Myocyte (in vitro differentiated cells): ENCODE measurements at places on chromosomes 2 and 18. TPM values are rescaled to one million over a fixed set of nuclear protein-coding genes. Genes with fewer than 3 reads are reported as not detected.

DSC2 gene
- not detected in 2 replicates for total RNA-seq

IL1RL2 gene
- total RNA-seq = 0.11 TPM in 1 of 2 replicates, not detected in the other

LYG2 gene
- total RNA-seq = not detected in 2 replicates

MYL1 gene
- total RNA-seq = 391 and 635 TPM in 2 replicates

CCL20 gene
- total RNA-seq = not detected in 2 replicates

ZNF385B gene
- 1.2 and 2.9 TPM in 2 replicates for total RNA-seq

M1AP gene
- total RNA-seq = 0.16 TPM in 1 of 2 replicates, not detected in the other

LCT gene
- total RNA-seq = 0.16 TPM in 1 of 2 replicates, not detected in the other

AQP12B gene
- total RNA-seq = not detected in 2 replicates

G6PC2 gene
- not detected in 2 replicates for total RNA-seq

DNA sequence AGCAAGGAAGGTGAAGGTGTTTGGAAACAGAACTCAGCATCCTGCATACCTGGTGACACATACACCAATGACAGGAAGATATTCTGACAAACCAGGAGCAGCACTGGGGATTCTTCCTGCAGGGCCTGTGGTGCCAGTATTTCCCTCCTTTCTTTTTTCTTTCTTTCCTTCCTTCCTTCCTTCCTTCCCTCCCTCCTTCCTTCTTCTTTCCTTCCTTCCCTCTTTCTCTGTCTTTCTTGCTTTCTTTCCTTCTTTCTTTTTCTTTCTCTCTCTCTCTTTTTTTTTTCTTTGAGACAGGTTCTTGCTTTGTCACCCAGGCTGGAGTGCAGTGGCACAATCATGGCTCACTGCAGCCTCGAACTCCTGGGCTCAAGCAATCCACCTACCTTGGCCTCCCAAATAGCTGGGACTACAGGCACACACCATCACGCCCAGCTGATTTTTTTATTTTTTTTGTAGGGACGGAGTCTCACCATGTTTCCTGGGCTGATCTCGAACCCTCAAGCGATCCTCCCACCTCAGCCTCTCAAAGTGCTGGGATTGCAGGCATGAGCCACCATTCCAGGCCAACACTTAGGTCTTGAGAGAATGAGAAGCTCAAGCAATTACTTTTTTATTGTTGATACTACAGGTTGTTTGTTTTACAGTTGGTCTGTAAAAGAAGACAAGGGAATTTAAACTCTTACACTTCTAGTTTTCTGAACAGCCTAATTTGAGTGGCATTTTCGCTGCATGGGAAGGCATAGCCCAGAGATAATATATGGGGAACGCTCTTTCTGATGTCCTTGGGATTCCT lies 54.7 kb upstream of the GATA6 start:
- DNase-seq = no peak

DNA sequence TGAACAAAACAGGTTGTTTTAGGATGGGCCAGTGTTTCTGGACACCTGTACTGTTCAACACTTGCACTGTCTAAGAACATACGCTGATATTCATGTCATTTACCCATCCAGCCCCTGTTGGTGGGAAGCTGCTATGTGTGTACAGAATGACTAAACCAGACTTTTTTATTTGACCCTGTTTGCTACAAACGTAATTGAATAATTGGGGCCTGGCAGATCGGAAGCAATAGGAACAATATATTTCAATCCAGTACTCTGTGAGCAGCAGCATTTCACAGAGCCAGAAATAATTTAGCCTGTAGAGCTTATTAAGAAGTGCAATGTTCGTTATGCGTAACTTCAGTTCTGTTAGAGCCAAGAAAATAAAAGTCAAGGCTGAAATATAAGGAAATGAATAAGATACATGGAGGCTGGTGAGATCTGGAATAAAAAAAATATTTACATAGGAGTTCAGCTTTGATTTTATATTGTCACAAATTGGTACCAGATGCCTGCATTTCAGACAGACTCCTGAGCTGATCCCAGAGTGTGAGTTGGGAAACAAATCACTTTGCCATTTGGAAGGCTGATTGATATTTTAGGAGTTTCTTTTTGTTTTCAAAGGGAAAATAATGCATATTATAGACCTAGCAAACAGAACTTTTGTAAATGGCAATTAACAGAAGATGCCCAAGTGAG lies 19.7 kb downstream of the CABLES1 start:
- DNase-seq = no peak

- no peak for DNase-seq
Observed at GRCh38 chr2:199929262-199929661, 18.2 kb downstream of the C2orf69 start.

- peak; percentile 48 for DNase-seq
Observed at GRCh38 chr2:210169516-210170195, 1.6 kb downstream of the KANSL1L start.

GRCh38 chr2:201176081-201176481 lies 6.9 kb upstream of the CASP10 start:
- no peak for DNase-seq

GRCh38 chr2:105788670-105789290 lies 44.1 kb downstream of the NCK2 start:
- no peak for DNase-seq

GRCh38 chr2:145199827-145200706 lies 680.1 kb upstream of the ZEB2 start:
- DNase-seq = no peak

DNA sequence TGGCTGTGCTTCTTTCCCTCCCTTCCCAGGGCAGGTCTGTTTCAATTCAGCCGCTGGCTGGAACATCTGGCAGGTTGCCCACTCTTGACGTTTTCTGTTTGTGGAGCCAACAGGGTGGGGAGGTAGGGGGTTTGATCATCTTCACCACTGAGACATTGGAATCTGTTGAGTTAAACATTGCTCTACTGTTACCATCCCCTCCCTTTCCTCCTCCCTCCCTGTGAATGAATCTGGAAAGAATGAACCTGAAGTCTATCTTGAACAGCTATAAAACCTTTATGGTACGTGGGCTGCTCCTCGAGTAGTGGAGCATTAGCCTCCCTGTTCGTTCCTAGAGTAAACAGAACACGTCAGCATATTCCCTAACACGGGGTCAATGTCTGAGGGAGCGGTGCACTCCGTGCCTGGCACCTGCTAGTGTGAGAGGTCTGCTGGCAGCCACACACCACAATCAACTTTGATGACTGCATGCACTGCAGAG lies 249.9 kb upstream of the RBBP8 start:
- no peak for DNase-seq

GRCh38 chr18:48529796-48530195 lies 9.0 kb upstream of the CTIF start:
- DNase-seq = peak; percentile 95

- no peak for DNase-seq
Observed at GRCh38 chr2:152464851-152465470, 130.0 kb downstream of the FMNL2 start.

- DNase-seq = peak; percentile 32
Observed at GRCh38 chr2:88903749-88904353, 212.4 kb downstream of the RPIA start.

- DNase-seq = no peak
Observed at GRCh38 chr2:67268797-67269196, 128.3 kb upstream of the ETAA1 start.

GRCh38 chr2:175004980-175005732 lies at the start of gene CHN1:
CHN1 (minus strand) TSS chr2:175005381; CDS start chr2:175004912, 469 bp downstream.
- peak; percentile 86 for DNase-seq

GRCh38 chr2:20410556-20411277 lies 36.2 kb upstream of the RHOB start:
- peak; percentile 75 for DNase-seq

DNA sequence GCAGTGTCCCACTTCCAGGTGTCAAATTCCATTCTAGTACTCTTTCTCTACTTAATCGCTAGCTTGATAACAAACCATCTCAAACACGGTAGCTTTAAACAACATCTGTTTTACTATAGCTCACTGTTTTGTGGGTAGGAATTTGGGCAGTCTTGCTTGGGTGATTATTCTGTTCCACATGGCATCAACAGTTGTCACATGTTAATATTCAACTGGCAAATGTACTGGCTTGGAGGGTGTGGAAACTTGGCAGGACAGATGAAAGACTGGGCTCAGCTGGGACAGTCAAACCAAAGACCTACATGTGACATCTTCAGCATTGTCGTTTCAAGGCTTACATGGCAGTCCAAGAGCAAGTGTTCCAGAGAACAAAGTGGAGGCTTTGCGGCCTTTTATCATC lies 241.8 kb downstream of the PTH2R start:
- DNase-seq = no peak

DNA sequence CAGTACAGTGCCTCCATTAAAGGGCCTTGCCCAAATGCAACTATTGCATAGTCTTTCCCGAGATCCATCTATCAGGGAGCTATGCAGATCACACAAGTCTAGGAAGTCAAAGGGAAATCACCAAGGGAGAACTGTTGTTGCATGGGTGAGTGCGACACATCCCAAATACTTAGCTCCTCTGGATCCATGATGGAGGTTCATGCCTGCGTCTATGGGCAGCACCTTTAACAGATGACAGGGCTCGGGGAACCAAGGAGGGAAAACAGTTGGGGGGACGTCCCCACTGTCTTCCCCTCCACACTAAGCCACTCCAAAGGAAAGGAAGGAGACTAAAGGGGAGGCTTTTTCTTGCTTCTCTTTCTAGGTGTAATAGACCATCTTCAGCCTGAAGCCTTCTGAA lies 552.8 kb upstream of the PKDCC start:
- DNase-seq = peak; percentile 1

DNA sequence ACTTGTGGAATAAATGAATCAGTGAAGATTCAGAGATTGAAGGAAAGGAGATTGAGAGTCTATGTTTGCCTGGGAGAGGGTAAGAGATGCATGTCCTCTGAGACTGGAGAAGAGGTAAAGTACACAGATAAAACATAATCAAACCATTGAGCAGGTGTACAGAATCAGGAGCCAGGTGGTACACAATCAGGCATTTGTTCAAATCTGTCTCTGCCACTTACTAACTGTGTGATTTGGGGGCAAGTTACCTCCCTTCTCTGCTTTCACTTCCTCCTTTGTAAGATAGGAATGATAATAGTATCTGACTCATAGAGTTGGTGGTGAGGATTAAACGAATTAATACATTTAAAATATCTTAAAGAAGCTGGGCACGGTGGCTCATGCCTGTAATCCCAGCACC lies 94.0 kb downstream of the CDK15 start:
- no peak for DNase-seq

GRCh38 chr18:46278481-46279465 lies 174.6 kb downstream of the HAUS1 start:
- DNase-seq = peak; percentile 84

DNA sequence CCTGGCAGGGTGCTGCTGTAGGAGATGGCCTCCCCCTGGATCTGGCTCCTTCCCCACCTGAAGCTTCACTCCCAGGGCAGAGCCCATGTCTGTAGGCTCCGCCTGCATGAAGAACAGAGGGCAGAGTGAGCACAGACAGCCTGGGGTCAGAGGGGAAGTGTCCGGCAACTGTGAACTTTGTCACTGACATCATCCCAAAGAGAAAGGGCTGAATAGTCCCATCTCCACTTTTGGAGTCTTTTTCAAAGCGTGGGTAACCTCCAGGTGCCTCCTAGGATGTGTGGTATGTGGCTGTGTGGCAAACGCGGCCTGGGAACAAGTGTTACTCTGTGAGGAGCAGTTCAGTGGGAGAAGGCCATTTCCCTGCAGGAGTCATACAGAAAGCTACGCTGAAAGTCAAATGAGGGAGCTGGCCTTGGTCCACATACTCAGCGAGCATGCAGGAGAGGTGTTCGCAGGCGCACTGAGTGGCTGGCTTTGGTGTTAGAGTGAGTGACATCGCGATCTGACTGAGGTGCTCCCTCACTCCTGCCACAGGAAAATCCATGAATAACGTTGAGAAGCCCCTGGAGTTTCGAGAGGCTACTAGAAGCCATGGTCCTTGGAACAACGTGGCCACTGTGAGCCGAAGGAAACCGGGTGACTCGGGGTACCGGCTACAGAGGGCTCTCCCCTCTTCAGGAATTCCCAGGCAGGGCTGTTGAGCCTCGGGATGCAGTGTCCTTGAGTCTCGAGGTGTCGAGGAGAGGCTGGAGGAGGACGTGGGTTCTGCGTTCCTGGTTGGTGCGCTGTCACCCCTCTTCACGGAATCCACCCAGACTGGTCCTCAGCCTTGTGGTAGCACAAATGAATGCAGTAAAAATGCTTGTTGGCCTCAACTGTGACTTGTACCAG lies 54.7 kb downstream of the CABLES1 start:
- DNase-seq = no peak

GRCh38 chr2:210429403-210430137 lies 47.0 kb downstream of the LANCL1 start:
- no peak for DNase-seq

GRCh38 chr2:109256111-109256510 lies 127.1 kb downstream of the SH3RF3 start:
- DNase-seq = no peak

GRCh38 chr2:122627388-122627787 lies 871.9 kb downstream of the TSN start:
- DNase-seq = peak; percentile 32

DNA sequence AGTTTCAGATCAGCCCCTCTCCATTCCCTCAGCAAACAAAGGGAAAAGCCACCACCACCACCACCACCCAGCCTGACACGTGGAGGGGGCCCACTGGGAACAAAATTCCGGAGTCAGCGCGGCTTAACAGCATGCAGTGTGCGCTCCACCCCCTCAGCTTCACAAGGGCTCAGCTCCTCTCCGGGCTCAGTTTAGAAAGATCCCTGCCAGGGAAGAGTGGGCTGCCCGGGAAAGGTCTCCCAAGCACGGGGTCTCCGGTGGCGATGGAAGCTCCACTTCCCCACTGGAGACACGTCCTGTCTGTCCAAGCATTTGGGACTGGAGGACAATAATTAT lies 55.7 kb downstream of the SNORC start:
- no peak for DNase-seq

DNA sequence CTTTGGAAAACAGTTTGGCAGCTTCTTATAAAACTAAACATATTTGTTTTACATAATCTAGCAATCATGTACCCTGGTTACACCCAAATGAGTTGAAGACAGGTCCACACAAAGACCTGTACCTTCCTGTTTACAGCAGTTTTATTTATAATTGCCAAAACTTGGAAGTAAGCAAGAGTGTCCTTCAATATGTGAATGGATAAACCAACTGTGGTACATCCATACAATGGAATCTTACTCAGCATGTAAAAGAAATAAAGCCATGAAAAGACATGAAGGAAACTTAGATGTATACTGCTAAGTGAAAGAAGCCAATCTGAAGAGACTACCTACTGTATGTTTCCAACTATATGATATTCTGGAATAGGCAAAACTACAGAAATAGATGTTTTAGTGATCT lies 23.7 kb downstream of the ORC4 start:
- DNase-seq = no peak

GRCh38 chr2:79835911-79836310 lies 323.1 kb downstream of the CTNNA2 start:
- DNase-seq = no peak

- DNase-seq = no peak
Observed at GRCh38 chr2:241843321-241844065, 15.2 kb downstream of the PDCD1 start.

DNA sequence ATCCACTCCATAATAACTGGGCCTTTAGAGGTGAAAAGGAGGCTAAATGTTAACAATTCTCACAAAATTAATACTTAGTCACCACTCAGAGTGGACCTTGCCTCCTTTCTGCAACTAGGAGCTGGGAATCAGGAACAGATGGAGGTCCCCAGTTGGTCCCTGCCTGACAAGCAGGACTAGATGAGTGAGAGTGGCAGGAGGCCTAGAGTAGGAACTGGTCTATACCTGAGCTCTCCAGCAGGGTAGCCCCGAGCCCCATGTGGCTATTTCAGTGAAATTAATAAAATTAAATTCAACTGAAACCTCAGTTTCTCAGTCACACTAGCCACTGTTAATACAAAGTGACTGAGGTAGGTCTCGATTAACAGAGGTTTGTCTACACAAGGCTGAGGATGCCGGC lies 150.5 kb downstream of the MYO5B start:
- DNase-seq = no peak
